ENCODE measurements at places on chromosomes 5 and 9.

DNA sequence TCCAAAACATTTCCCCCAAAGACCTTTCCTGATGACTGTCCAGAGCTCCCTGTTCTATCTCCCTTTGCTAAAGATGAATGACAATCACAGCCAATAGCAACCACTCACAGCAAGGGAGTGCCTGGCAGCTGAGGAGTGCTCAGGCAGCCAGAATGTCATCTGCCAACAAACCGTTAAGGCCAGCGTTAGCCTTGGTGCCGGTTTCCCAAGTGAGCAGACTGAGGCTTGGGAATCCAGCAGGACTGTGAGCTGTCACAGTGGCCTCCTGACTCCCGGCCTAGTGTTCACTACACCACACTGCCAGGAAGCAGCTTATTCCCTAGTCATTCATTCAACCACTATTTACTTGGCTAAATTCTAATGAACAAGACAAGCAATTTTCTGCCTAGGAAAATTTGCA lies 24.7 kb downstream of the STK10 start:
- peak; percentile 59 for DNase-seq

DNA sequence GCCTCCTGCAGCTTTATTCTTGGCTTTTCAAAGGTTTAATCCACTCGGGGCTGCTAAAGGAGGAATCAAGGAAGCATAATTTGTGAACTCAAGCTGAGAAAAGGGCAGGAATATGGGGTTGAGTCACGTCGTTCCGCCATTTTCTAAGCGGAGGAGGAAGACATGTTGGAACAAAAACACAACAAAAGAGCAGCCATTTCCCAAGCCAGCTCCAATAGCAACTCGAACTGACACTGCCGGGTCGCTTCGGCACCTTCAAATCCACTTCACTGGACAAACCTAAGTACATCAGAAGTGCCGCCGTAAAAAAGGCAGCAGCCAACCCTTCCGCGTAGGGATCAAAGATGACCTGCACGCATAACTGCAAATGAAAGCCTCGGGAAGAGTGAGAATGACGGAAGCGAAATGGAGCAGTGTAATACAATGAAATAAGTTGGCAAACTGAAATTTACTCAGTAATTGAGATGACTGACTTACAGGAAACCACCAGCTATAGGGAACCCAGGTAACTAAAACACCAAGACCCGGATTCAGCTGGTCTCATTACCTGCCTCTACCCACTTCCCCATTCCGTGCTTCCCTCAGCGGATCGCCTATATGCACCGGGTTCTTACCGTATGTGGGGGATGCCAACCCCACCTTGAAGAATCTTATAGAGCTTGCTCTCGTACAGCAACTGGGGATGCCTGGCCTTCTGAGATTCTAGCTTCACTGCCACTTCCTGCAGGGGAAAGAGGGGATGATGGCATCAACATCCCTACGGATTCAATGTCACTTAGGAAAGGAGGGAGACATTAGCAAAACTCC lies 1.6 kb downstream of the CSNK1A1 start:
- DNase-seq = peak; percentile 56

DNA sequence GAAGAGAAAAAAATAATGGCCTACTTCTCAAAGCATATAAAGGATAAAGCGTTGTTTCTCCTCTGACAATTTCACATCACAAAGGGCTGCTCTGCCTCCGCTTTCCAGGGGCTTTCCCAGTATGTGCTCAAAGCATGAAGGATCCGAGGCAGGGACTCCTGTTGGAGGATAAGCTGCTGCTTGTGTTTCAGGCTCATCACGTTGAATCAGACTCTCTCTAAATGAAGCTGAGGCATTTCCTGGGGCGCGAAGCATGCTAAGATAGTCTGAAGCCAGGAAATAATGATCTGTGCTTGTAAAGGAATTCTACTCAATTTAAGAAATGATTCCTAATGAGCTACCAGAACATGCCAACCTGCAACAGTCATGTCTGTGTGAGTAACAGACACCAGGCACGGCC lies 97.5 kb downstream of the MARCHF11 start:
- peak; percentile 20 for DNase-seq

GRCh38 chr5:172591636-172592035 lies 49.4 kb upstream of the NEURL1B start:
- no peak for DNase-seq

GRCh38 chr9:136539427-136540421 lies 6.1 kb downstream of the NOTCH1 start:
- no peak for DNase-seq

DNA sequence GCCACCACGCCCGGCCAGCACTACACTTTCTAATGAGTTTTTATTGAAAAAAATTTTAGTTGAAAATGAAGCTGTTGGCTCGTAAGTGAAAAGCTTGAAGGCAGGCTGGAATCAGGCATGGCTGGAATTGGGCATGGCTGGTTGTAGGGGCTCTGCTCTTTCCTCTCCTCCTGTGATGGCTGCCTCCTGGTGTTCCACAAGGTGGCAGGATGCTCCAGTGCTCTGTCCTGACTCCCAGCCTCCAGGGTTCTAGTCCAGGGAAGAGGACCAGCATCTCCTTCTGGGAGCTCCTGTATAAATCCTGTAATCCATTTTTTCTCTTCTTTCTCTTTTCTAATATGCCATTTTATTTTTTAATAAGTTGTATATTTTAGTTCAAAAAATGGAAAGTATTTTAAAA lies 57.2 kb upstream of the DHFR start:
- peak; percentile 9 for DNase-seq

- DNase-seq = no peak
These were observed at the start of gene PCDHA11 for GRCh38 chr5:140868721-140869554. PCDHA11 (plus strand) TSS chr5:140868957; CDS start chr5:140869104, 147 bp downstream.

DNA sequence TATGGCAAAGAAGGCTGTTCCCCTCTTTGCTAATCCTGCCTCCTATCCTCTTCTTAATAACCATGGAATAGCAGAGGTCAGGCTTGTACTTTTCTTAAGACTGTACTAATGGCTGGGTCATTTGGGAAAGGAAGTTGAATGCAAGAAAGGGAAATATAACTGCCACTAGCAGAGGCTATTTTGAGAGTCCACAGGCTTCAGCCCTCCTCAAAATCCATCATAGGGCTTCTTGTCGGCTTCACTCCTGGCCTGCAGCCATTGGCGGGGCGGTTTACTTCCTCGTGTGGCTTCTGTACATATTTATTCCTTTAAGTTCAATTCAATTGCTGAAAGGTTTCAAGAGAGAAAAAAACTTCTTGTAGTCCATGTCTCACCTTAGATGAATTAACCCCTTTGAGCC lies 2.8 kb upstream of the PARP8 start:
- no peak for DNase-seq

DNA sequence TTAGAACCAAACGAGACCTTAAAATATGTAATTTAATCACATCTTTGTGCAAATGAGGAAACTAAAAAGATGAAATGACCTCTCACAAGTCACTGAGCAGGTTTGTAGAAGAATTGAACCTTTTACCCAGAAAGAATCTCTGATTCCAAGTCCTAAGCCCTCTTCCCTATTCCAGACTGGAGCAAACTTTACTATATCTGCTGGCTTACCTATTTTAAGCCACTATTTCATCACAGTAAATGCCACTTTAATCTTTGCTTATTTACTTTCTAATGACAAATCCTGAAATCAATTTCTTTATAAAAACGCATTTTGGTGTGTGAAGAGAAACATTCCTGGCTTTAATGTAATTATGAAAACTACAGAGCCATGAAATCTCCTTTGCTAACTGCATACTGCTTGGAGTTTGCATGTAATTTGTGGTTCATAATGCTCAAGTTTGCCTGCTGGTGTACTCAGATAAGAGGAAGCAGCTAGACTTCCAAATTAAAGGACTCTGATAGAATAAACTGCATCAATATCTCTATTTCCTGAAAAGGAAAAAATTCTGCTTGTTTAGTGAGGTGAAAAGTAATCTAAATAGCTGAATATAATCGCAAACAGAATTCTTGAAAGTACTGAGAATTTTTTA lies 121.2 kb downstream of the RAB3C start:
- no peak for DNase-seq

DNA sequence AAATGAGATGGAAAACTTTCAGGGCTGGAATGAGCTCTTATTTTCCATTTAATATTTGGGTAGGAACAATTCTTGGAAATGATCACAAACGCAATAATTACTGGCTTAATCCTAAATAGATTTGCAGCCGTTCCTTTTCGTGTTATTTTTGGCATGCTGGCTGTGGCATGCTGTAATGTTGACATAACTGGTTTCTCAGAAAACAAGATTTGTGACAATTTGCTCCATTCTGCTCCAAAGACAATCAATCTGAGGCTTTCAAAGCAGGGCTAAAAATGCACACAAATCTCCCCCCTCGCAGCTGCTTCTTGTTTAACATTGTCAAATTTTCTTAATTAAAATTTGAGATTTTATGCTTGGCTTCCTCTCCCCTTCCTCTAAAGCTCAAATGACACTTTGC lies 151.2 kb downstream of the TTC39B start:
- DNase-seq = peak; percentile 16

DNA sequence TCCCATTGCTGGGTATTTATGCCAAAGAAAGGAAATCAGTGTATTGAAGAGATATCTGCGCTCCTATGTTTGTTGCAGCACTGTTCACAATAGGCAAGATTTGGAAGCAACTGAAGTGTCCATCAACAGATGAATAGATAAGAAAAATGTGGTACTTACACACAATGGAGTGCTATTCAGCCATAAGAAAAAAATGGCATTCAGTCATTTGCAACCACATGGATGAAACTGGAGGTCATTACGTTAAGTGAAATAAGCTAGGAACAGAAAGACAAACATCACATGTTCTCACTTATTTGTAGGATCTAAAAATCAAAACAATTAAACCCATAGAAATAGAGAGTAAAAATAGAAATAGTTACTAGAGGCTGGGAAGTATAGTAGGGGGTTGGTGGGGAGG lies 1133.1 kb upstream of the ACO1 start:
- no peak for DNase-seq

- peak; percentile 73 for DNase-seq
These were observed 9.0 kb downstream of the CD274 start for GRCh38 chr9:5459289-5459829.

GRCh38 chr5:72451741-72452505 lies 55.3 kb downstream of the ZNF366 start:
- peak; percentile 99 for DNase-seq

DNA sequence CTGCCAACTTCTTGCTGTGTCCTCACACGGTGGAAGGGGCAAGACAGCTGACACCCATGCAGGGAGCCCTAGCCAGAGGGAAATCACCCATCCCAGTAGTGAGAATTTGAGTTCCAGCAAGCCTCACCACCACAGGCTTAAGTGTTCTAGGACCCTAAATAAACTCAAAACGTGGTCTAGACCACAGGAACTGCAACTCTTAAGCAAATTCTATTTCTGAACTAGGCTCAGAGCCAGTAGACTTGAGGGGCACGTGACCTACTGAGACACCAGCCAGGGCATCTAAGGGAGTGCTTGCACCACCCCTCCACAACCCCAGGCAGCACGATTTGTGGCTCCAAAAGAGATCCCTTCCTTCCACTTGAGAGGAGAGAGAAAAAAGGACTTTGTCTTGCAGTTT lies 96.0 kb upstream of the PHF24 start:
- DNase-seq = no peak

GRCh38 chr9:130532426-130533080 lies 46.8 kb upstream of the FUBP3 start:
- DNase-seq = no peak

GRCh38 chr5:72611118-72611730 lies 104.0 kb upstream of the ZNF366 start:
- DNase-seq = peak; percentile 78

DNA sequence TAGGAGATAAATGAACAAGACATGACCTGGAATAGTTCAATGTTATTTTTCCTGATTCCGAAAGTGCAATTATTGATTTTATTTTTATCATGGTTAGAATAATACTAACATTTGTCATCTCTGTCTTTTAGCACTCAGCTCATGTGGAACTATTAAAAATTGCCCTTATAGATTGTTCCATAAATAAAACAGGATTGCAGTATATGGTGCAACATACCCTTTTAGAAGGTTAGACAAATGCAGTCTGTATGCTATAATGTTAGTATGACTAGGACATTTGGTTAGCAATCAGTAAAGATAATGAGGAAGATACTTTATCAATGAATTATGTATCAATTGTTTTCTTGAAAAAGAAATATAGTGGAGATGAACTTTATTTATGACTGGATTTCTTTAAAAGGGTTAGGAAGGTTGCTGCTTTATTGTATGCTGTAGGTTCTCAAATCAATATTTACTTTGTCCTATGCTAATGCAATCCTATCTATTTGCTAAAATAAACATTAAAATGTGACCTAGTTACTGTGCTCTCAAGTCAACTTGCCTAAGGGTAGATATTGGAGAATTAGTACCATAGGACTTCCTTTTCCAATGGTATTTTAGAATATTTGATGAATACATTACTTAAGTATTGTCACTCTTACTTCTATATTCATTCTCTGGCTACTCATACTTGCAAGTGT lies 348.9 kb upstream of the ISL1 start:
- no peak for DNase-seq

GRCh38 chr5:143742951-143743350 lies 69.0 kb upstream of the HMHB1 start:
- no peak for DNase-seq

GRCh38 chr5:17477043-17477442 lies 21.0 kb upstream of the TAF11L2 start:
- DNase-seq = no peak

GRCh38 chr5:107455111-107455544 lies 215.6 kb downstream of the EFNA5 start:
- DNase-seq = peak; percentile 28

GRCh38 chr5:44875661-44876605 lies 67.2 kb downstream of the MRPS30 start:
- DNase-seq = peak; percentile 13

GRCh38 chr5:158744226-158744625 lies 355.5 kb downstream of the EBF1 start:
- DNase-seq = no peak

- DNase-seq = no peak
These were observed 114.0 kb downstream of the KIF4B start for GRCh38 chr5:155127552-155127951.

DNA sequence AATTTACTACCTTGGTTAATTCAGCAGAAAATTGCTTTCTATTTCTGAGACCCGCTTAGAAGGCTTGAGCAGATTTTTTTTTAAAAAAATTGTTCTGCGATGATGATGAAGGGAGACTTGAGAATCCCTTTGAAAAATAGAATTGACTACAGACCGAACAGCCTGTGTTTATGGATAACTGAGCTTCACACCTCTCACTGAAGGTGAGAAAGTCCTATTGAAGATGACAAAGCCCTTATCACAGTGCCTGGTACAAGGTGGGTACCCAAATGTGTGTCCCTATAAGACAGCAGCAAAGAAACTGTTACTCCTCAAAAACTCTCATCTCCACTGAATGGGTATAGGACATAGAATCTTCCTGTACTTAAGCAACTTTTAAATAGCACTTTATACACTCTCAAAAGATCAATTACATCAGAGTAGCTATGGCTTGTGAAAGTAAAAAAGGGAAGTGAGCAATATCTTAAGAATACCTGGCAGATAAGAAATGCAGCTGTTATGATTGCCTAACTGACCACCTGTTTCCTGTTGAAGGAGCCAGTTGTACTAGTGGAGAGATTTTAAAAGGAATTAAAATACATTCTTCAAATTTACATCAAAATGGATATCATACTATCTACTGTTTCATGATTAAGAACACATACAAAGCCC lies 419.7 kb downstream of the CHSY3 start:
- no peak for DNase-seq
